Spleen (tissue), 13 donors: ENCODE measurements at places on chromosomes 11 and 22. TPM values are rescaled to one million over a fixed set of nuclear protein-coding genes. Genes with fewer than 3 reads are reported as not detected.

ANGPTL5 gene
- total RNA-seq, result not detected

TSPAN32 gene
- 17.9 TPM for total RNA-seq

KDELR3 gene
- total RNA-seq, result 4.9 TPM

DNA sequence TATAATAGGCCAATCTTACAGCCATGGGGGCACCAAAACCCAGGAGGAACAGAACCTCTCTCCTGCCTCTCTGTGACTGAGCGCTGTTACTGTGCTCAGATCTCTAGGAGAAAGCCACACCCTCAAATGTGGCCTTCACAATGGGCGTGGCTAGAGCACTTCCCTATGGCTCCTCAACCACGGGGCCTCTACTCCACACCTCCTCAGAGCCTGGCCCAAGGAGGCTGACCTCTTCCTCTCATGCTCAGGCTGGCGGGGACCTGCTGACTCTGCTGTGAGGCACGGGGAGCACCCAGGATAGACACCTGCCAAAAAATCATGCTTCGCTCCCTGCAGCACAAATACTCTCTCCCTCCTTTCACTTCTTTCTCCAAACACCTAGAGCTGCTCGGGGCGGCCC, 41.0 kb downstream of the C11orf58 start:
- no peak overlapping the region for H3K4me3 ChIP-seq
- no peak overlapping the region for H3K27ac ChIP-seq
- no peaks in the 10 kb centered on the region for H3K27me3 ChIP-seq
- no peaks in the 10 kb centered on the region for H3K36me3 ChIP-seq
- H3K4me1 ChIP-seq, result peaks cover 6% of the 10 kb centered on the region
- peak; percentile 75 for DNase-seq

DNA sequence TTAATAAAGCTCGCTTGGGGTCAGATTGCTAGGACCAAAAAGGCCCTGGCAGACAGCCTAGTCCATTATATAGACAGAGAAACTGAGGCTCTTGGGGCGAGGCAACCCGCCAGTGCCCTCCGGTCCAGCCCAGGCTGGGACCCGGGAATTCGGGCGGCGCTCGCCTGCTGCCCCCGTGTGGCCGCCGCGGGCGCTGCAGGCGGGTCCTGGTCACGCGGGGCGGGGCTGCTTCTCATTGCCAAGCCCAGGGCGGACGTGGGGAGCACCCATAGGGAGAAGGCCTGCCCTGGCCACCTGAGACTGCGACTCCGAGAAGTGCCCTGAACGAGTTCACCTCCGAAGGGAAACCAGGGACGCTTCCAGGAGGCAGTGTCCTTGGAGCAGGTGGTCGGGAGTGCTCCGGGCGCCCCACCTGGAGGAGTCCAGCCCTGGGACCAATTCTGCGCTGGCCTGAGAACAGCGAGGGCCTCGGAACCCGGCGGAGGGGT, 36.0 kb upstream of the CSNK1E start:
- DNase-seq, result peak; percentile 94
- no peak overlapping the region for H3K4me3 ChIP-seq
- H3K36me3 ChIP-seq, result no peaks in the 10 kb centered on the region

- peaks cover 83% of the 10 kb centered on the region for H3K4me1 ChIP-seq
- no peaks in the 10 kb centered on the region for H3K27me3 ChIP-seq
- H3K36me3 ChIP-seq, result no peaks in the 10 kb centered on the region
- H3K4me3 ChIP-seq, result no peak overlapping the region
Measured at GRCh38 chr22:17998913-17999312, 25.4 kb downstream of the MICAL3 start.

DNA sequence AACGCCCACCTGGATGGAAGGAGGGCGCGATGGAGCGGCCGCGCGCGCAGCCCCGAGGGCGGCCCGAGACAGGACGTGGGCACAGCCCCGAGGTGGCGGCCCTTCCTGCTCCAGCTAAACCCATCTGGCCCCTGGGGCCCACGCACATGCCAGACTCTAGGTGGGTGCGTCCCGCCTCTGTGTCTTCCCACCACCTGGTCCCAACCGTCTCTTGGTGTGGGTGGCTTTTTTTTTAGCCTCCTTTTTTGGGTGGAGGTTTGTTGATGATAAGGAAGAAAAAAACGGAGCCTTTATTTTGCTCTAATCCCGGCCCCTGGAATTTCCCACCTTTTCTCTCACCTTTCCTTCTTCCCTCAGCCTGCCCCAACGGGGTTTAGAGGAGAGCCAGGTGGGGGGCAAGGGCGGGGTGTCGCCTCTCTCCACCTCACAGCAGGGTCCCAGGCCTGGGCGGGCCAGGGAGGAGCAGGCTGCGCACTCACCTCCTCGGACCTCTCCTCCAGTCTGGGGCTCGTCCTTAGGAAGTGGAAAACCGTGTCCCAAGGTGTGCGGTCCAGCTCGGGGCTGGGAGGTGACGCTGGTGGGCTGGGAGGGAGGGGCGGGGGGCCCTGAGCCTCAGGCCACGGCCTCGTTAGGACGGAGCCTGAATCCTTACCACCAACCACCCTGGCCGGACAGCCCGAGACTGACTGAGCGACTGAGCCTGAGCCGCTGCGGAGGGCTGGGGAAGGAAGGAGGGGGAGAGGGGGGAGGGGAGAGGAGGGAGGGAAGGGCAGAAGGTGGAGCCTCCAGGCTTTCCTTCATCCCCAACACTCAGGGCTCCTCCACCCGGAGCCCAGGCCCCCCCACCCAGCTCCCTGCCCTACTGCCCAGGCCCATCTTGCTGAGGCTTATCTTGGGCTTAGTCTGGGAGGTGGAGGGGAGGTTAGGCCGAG, at the start of gene SOX10:
SOX10 (minus strand) TSS at position 696 of the 932 bp plus-strand sequence. CDS start 771 bp downstream, outside the sequence.
- no peaks in the 10 kb centered on the region for H3K27me3 ChIP-seq
- H3K4me3 ChIP-seq, result no peak within 1 kb of the TSS
- peaks cover 25% of the 10 kb centered on the region for H3K36me3 ChIP-seq
- H3K4me1 ChIP-seq, result no peaks in the 10 kb centered on the region
- DNase-seq, result no peak

DNA sequence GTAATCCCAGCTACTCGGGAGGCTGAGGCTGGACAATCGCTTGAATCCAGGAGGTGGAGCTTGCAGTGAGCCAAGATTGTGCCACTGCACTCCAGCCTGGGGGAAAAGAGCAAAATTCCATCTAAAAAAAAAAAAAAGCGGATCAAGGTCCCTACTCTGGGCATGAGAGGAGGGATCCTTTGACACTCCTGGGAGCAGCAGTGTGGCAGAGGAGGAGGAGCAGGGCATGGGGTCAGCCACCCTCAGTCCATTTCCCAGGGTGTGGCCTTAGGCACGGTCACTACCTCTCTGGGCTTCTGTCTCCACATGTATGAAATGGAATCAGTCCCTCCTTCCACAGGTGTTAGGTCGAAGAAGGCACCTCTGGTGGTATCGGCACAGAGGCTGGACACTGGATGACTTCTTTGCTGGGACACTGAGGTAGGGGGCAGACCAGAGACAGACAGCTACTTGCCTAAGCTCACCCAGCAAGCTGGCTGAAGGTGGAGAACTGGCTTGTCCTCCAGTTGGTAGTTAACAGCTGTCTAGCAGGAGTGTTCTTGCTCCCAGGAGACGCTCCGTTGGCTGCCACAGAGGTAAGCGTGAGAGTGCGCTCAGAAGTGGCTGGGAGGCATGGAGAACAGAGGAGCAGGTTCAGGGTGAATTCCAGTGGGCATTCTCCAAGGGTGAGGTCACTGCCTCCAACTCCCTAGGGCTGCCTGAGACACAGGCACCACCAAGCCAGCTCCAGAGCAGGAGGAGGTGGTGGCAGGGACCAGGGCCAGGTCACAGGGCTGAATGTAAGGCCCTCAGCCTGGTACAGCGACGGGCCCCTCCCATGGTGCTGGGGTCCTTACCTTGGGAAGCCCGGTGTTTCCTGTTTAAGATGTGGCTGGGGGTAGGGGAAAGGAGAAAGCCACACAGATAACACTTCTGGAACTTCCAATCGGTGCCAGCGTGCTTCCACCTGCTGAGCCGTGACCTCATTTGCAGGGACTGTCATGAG, 19.5 kb downstream of the TXN2 start:
- no peak for DNase-seq
- H3K4me1 ChIP-seq, result peaks cover 1% of the 10 kb centered on the region
- peak overlapping the region; percentile 81 for H3K27ac ChIP-seq
- peaks cover 15% of the 10 kb centered on the region for H3K36me3 ChIP-seq
- H3K4me3 ChIP-seq, result no peak overlapping the region
- no peaks in the 10 kb centered on the region for H3K27me3 ChIP-seq

DNA sequence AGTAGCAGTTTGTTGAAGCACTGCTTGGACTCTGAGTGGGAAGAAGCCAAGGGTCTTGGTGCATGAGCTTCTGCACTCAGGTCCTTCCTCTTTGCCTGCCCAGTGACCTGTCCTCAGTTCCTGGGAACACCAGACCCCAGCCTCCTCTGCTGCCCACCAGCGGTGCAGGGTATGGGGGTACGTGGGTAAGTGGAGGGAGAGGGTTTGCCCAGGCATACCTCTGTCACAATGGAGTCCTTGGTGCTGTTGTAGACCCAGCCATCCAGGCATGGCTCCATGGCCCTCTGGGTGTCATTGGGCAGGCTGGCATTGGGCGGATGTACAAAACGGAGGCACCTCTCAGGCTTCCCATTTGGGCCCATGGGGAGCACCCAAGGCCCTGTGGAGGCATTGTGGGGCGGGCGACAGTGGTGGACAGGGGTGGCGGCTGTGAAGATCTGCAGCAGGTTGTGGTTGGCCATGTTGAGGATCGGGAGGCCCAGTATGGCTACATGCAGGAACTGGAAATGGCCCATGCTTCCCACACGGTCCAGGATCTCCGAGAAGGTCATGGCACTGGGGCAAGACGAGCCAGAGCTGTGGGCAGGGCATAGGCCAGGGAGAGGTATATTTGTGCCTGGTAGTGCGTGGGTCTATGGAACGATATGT, 1.1 kb downstream of the SLC22A8 start:
- no peak overlapping the region for H3K27ac ChIP-seq
- H3K36me3 ChIP-seq, result no peaks in the 10 kb centered on the region
- no peak overlapping the region for H3K4me3 ChIP-seq
- H3K27me3 ChIP-seq, result peaks cover 14% of the 10 kb centered on the region
- no peak for DNase-seq
- no peaks in the 10 kb centered on the region for H3K4me1 ChIP-seq

GRCh38 chr11:87203907-87204602, 166.3 kb downstream of the TMEM135 start:
- H3K36me3 ChIP-seq, result no peaks in the 10 kb centered on the region
- no peak for DNase-seq
- H3K27ac ChIP-seq, result no peak overlapping the region
- H3K4me1 ChIP-seq, result no peaks in the 10 kb centered on the region
- H3K4me3 ChIP-seq, result no peak overlapping the region

DNA sequence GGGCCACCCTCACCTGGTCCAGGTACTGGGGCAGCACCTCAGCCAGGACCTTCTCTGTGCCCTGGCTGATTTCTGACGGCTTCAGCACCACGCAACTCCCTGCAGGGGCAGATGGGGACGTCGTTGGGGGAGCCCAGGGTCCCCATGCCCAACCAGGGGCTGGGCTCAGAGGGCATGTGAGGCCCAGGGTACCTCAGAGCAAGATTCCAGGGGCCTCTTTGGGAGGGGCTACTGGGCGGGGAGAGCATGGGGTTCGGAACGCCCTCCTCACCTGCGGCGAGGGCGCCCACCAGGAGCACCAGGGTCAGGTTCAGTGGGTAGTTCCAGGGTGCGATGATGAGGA, 8.1 kb downstream of the ALDH3B2 start:
- H3K27ac ChIP-seq, result no peak overlapping the region
- no peak for DNase-seq
- H3K4me1 ChIP-seq, result peaks cover 18% of the 10 kb centered on the region
- no peak overlapping the region for H3K4me3 ChIP-seq
- no peaks in the 10 kb centered on the region for H3K36me3 ChIP-seq

- no peak overlapping the region for H3K27ac ChIP-seq
- no peak for DNase-seq
- H3K27me3 ChIP-seq, result no peaks in the 10 kb centered on the region
Measured at GRCh38 chr11:129767827-129768226, 47.8 kb upstream of the TMEM45B start.

DNA sequence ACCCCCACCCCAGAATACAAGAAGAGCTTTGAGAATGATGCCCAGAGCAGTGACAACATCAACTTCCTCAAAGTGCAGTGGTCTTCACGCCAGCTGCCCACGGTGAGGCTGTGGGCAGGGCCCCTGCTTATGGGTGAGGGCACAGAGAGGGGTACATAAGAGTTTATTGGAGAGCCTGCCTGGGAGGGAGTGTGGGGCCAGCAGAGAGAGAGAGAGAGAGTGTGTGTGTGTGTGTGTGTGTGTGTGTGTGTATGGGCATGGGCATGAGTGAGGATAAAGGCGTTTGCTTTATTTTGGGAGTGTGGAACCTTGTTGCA, 9.5 kb downstream of the PHOX2A start:
- peaks cover 94% of the 10 kb centered on the region for H3K36me3 ChIP-seq
- DNase-seq, result peak; percentile 51
- peaks cover 8% of the 10 kb centered on the region for H3K4me1 ChIP-seq
- H3K27ac ChIP-seq, result no peak overlapping the region
- H3K27me3 ChIP-seq, result peaks cover 6% of the 10 kb centered on the region

- H3K4me1 ChIP-seq, result peaks cover 92% of the 10 kb centered on the region
- H3K4me3 ChIP-seq, result peak overlapping the region; percentile 90
- peaks cover 16% of the 10 kb centered on the region for H3K36me3 ChIP-seq
Measured at GRCh38 chr11:68037411-68038225, 1.2 kb upstream of the TCIRG1 start.

DNA sequence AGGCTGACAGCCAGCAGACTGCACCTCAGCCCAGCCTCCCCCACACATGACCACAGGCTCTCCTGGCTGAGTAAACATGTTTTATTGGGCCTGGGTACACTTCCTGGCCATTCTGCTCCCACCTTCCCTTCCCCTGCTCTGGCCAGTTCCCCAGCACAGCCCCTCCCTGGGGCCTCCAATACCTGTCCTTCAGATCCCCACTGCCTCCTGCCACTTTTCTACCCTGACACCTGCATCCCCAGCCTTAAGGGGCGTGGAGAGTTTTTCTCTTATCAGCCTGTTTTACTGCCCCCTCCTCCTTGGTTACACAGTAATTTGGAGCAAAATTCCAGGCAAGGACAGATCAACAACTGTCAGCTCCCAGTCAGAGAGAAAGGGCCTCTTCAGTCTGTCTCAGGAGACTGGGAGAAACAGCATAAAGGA, at the start of gene ISX:
ISX (plus strand) TSS at position 363 of the 423 bp plus-strand sequence. CDS start 930 bp downstream, outside the sequence.
- H3K4me1 ChIP-seq, result no peaks in the 10 kb centered on the region
- no peak within 1 kb of the TSS for H3K4me3 ChIP-seq
- no peak for DNase-seq
- no peaks in the 10 kb centered on the region for H3K36me3 ChIP-seq
- no peaks in the 10 kb centered on the region for H3K27me3 ChIP-seq
